DND-41 (cell line): ENCODE measurements at places on chromosomes 6 and 20.

DNA sequence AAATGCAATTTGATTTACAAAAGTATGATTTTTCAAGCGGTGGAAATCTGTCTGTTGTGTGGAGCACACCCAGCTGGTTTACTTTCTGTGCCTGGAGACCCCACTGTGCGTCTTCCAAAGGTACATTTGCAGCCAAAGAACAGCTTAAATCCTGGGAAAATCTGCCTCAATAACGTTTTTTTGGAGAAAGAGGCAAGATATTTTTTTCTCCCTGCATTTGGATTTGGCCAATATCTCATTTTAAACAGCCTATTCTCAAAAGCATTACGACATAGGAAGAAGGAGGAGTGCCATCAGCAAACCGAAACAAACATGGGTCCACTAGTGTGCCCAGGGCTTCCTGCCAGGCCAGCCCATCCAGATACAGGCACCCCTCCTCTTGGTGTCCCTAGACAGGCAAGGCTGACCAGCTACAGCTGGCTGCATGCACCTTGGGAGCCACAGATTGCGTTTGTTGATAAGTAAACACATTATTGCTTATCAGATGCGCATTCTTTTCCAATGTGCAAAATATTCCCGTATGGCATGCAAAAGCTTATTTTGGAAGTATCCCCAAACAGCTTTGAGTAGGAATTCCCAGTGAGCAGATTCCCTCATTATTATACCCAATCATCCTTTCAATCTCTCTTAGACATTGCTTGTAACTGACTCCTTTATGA is 184.5 kb upstream of the MARCKS start:
- no peak overlapping the region for H3K4me3 ChIP-seq
- no peaks in the 10 kb centered on the region for H3K4me1 ChIP-seq

- H3K4me1 ChIP-seq = no peaks in the 10 kb centered on the region
- H3K4me3 ChIP-seq = no peak overlapping the region
- DNase-seq = no peak
- no peak overlapping the region for H3K27ac ChIP-seq
- H3K27me3 ChIP-seq = peaks cover 4% of the 10 kb centered on the region
These were observed 212.9 kb downstream of the TFAP2C start for GRCh38 chr20:56842056-56842455.

GRCh38 chr6:163463795-163464194 is 49.3 kb downstream of the QKI start:
- DNase-seq = no peak
- H3K4me3 ChIP-seq = no peak overlapping the region
- no peaks in the 10 kb centered on the region for H3K27me3 ChIP-seq
- no peaks in the 10 kb centered on the region for H3K36me3 ChIP-seq
- H3K4me1 ChIP-seq = peaks cover 22% of the 10 kb centered on the region

- H3K4me3 ChIP-seq = no peak overlapping the region
- no peak for DNase-seq
- H3K27ac ChIP-seq = no peak overlapping the region
These were observed 159.5 kb downstream of the LY86 start for GRCh38 chr6:6748001-6748400.

- DNase-seq = no peak
- H3K36me3 ChIP-seq = peaks cover 4% of the 10 kb centered on the region; the same call in 1 of the 2 replicates
- peaks cover 68% of the 10 kb centered on the region for H3K4me1 ChIP-seq
- no peak overlapping the region; the same call in 1 of the 2 replicates for H3K27ac ChIP-seq
These were observed 1.4 kb upstream of the MAN1A1 start for GRCh38 chr6:119350952-119351372.

GRCh38 chr6:25326126-25326525 is 47.0 kb downstream of the CARMIL1 start:
- no peak overlapping the region for H3K27ac ChIP-seq
- no peaks in the 10 kb centered on the region for H3K36me3 ChIP-seq
- H3K27me3 ChIP-seq = peaks cover 15% of the 10 kb centered on the region
- DNase-seq = no peak
- H3K4me3 ChIP-seq = no peak overlapping the region

DNA sequence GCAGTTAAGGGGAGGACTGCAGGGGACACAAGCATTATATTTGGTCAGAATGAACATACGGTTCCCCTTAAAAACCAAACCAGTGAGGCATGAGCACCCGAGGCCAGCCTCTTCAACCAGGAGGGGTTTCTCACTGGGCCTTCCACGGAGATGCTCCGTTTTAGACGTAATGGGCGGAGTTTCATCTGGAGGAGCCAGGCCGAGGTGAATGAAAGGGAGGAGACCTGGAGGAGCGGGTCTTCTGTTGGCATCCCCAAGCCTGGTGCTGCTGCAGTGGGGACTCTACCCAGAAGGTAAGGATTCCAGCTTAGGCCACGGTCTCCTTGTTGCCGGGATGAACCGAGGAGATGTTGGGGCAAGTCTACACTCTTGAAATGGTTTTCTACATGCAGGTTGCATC is 47.4 kb downstream of the ADNP start:
- no peak for DNase-seq
- H3K4me1 ChIP-seq = no peaks in the 10 kb centered on the region
- no peak overlapping the region for H3K27ac ChIP-seq
- H3K36me3 ChIP-seq = peaks cover 13% of the 10 kb centered on the region
- no peaks in the 10 kb centered on the region for H3K27me3 ChIP-seq
- no peak overlapping the region for H3K4me3 ChIP-seq

GRCh38 chr20:31595654-31596411 is 9.3 kb upstream of the ID1 start:
- H3K27ac ChIP-seq = no peak overlapping the region
- H3K36me3 ChIP-seq = no peaks in the 10 kb centered on the region
- H3K4me1 ChIP-seq = no peaks in the 10 kb centered on the region
- no peak for DNase-seq
- no peaks in the 10 kb centered on the region for H3K27me3 ChIP-seq
- no peak overlapping the region for H3K4me3 ChIP-seq
